Bronchial epithelial cell (primary cell): ENCODE measurements at places on chromosomes 13 and 19. TPM values are rescaled to one million over a fixed set of nuclear protein-coding genes. Genes with fewer than 3 reads are reported as not detected.

DNA sequence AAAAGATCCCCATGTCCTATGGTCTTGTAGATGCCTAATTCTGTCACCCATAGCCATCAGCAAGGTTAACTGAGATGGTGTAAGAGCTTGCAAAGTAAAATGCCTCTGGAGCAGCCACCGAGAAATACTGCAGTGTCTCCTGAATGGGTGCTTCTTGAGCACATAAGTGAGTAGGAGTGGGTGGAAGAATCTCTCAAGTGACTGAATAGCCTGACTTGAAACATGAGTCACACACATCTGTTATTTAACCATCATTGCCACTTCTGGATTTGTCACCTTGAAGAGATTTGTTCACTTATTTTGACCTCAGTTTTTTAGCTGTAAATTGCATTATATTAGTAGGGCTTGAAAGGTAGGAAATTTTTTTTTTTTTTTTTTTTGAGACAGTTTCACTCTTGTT lies 2.3 kb downstream of the ZNF714 start:
- DNase-seq = peak; percentile 59

- no peak for DNase-seq
These were observed 42.8 kb upstream of the NDUFS7 start for GRCh38 chr19:1340681-1341469.

DNA sequence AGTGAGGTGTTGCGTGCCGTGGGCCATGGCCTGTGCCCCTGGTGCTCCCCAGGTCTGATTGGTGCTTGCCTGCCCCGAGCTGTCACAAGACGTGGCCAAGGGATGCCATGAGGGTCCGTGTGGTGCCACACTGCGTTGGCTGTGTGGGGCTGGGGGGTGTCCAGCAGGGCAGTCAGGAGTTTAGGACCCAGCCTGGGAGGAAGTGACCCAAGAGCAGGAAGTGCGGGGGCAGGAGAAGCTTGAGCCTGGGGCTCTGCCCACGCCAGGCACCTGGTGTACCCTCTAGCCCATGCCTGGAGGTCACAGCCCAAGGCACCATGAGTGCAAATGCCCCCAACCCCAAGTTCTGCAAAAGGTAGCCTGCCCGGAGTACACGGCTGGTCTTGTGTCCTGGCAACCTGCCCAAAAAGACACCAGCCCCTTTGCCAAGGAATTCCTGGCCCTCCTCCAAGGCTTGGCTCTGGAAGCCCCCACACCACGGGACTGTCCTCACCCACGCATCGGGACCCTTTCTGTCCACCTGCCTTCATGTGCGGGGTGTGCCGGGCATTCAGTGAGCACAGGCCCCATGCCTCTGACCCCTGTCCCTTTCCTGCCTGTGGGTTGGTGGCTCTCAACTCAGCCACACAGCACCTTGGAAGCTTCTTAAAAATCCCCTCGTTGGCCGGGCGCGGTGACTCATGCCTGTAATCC lies 24.9 kb downstream of the MPND start:
- DNase-seq = peak; percentile 22

GRCh38 chr19:46515879-46516350 lies 20.2 kb upstream of the PNMA8B start:
- DNase-seq = peak; percentile 38

Gene MEF2B
- total RNA-seq = under 0.01 and 0.26 TPM in 2 replicates

DNA sequence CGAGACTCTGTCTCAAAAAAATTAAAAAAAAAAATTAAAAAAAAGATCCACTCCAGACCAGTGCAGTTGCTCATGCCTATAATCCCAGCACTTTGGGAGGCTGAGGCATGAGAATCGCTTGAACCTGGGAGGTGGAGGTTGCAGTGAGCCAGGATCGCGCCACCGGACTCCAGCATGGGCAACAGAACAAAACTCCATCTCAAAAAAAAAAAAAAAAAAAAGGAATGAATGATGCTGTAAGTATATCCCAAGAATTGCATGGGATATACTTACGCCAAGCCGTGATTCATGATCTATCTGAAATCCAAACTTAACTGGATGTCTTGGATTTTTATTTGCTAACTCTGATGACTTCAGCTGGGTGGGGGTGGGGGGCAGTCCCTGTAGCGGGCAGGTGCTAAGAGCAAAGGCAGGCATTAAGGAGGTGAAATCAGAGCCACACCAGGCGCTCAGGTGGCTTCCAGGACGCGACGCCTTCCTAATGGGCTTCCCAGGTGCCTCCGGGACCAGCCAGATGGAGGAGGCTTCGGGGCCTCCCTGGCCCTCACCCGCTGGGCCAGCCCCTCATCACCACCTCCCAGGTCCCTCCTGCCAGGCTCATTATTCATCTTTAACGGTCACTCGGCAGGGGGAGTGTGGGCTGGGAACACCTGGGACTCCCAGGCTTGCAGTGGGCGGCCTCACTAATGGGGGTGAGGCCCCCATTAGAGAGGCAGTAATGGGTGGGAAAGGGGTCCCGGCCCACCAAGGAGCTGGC lies 11.4 kb upstream of the FUT5 start:
- DNase-seq = no peak

Gene CASP14
- total RNA-seq = not detected in 2 replicates

DNA sequence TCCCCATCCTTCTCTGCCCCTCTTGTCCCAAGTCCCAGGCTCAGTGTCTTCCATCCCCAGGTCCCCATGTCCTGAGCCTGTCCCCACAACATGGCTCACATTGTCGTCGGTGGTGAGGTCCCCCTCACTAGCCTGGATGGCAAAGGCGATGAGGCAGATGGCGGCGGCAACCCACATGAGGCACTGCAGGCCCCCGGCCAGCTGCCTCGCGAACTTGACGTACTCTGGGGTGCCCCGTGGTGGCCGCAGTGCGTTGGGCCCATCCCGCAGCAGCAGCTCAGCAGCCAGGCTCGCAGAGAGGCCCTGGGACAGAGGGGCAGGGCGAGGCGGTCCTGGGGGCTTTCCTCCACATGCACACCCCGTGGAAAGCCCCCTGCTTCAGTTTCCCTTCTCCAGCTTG lies 1.1 kb downstream of the ATP4A start:
- DNase-seq = no peak

Gene ZNF625
- total RNA-seq = 5.0 and 8.7 TPM in 2 replicates

Gene PCCA
- total RNA-seq = 23.9 and 27.1 TPM in 2 replicates

Gene LMTK3
- total RNA-seq = 1.3 and 1.8 TPM in 2 replicates

GRCh38 chr13:109844396-109844795 lies 58.0 kb upstream of the IRS2 start:
- peak; percentile 77 for DNase-seq

Gene MTUS2
- total RNA-seq = not detected in 2 replicates

Gene CGB2
- not detected in 2 replicates for total RNA-seq

- DNase-seq = no peak
These were observed 480.9 kb downstream of the GPC5 start for GRCh38 chr13:91879360-91879759.

DNA sequence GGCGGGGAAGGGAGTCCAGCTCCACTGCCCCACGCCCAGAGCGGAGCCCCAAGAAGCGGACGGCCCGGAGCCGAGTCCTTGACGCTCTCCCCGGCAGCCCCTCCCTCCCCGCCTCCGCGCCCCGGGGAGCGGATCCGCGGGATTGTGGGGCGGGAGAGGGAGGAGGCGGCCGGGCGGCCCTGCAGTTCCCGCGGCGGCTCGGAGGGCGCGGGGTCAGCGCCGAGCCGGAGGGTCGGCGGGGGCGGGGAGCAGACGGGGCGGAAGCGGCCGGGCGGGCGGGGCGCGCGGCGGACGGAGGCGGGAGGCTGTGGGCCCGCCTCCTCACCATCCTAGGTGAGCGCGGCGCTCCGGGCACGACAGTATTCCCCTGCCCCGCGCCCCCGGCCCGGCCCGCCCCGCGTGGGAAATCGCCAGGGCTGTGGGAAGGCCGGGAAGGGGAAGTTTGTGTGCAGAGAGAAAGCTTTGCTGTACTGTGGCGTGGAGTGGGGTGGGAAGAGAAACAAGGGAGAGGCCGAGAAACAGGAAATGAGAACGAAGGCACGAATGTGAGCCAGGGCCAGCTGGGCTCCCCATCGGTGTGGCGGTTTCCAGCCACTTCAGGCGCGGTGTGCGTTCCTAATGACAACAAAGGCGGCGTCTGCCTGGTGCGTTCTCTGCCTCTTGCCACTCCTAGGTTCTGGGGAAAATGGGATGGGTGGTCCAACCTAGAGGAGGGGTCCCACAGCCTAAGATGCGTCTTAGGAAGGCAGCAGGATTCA lies 1.3 kb upstream of the KLF12 start:
- peak; percentile 46 for DNase-seq

GRCh38 chr19:50341091-50341564 lies 12.0 kb upstream of the KCNC3 start:
- DNase-seq = no peak

DNA sequence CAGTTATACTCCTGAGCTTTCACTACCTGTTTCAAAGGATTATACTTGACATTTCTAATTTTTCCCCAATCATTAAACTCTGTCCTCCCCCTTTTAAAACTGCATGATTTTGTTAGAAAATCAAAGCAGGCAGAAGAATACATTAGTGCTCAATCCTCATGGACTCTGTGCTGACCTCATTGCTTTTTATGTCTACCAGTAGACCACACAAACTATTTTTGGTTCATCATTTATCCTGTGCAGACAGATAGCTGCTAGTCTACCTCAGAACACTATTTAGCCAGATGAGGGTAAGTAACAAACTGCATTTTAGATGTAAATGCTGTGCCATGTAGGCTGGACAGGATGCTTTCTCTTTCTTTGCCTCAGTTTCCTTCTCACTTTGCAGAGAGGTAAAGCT lies 235.9 kb downstream of the DCT start:
- DNase-seq = no peak

Gene NOP53
- total RNA-seq = 112 and 121 TPM in 2 replicates

- no peak for DNase-seq
These were observed 947.9 kb downstream of the PCDH17 start for GRCh38 chr13:58579468-58579867.

DNA sequence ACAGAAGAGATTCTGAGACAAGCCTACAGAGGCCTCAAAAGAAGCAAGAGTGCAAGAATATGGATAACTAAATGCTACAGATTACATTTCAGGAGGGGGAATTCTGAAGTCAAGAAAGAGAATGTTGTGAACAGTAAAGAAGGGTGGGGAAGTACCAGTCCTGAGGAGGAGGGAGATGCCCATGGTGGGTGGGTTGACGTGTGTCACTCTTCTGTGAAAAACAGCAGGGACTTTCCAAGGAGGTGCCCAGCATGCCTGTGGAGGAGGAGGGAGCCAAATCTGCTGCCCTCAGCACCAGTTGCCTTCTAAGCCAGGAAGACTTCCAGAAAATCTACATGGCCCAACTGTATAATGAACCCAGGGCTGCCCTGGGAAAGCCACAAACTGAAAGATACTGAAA lies 87.7 kb downstream of the SGCG start:
- no peak for DNase-seq

Gene FFAR3
- total RNA-seq = not detected in 2 replicates

Gene UPK1A
- 0.38 TPM in 1 of 2 replicates, not detected in the other for total RNA-seq

Gene LAIR1
- not detected in 2 replicates for total RNA-seq

DNA sequence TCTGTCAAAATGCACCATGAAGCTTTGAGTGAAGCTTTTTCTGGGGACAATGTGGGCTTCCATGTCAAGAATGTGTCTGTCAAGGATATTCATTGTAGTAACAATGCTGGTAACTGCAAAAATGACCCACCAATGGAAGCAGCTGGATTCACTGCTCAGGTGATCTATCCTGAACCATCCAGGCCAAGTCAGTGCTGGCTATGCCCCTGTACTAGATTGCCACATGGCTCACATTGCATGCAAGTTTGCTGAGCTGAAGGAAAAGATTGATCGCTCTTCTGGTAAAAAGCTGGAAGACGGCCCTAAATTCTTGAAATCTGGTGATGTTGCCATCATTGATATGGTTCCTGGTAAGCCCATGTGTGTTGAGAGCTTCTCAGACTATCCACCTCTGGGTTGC lies 12.7 kb downstream of the GPR42 start:
- no peak for DNase-seq

- peak; percentile 41 for DNase-seq
These were observed 4.6 kb upstream of the PNMA8A start for GRCh38 chr19:46475986-46476385.

Gene CTU1
- 7.3 and 7.6 TPM in 2 replicates for total RNA-seq

DNA sequence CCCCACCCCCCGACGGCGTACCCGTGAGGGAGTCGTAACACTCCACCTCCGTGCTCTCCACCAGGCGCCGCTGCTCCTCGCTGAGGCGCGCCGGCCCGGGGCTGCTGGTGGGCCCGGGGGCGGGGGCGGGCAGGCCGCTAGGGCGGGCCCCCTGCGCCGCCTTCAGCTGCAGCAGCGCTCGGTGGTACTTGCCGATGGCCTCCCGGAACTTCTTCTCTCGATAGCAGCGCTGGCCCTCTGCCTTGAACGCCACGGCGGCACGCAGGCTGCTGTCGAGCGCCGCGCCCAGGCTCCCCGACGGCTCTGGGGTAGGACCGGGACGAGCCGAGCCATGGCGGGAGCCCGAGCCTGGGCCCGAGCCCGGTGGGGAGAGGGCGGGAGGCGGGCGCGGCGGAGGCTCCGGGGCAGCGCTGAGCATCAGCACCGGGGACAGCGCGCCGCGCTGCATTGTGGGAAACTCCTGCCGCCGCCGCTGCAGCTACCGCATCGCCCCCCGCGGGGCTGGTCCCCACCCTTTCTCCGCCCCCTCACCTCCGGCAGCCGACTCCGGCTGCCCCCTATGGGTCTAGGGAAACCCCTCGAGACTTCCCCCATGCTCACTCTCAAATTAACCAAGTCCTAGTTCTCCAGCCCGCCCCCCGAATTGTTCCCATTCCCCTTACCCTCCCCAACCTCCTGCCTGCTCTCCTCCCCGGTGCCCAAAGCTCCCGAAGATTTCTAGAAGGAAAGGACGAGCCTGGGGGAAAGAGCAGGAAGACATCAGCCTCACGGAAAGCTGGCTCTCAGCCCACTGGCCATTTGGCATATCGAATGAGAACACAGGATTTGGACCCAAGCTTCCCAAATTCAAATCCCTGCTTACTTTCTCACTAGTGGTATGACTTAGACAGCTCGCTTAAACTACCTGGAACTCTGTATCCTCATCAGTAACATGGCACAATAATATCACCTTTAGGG lies at the start of gene TTC9B:
Gene TTC9B, minus strand, starts transcription at position 451 of the 957 bp plus-strand sequence. Its CDS starts 3 bp downstream, at position 448.
- no peak for DNase-seq

GRCh38 chr13:78383071-78383484 lies 220.3 kb downstream of the POU4F1 start:
- DNase-seq = no peak

Gene RINL
- total RNA-seq = 8.7 and 12.3 TPM in 2 replicates

DNA sequence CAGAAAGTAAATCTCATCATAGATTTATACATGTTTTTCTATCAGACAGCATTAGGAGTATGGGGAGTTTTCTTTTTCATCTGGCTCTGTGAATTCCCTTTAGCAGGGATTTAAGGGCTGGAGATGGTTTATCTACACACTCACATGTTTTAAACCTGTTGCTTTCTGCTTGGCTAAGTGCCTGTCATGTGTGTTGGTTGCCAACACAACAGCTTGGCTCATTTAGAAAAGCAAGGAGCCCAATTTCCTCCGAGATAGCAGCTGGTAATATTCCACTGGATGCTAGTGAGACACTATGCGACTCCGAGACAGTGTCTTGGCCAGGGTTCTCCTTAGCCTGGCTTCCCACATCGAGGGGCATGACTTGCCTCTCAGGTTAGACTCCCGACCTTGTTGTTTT lies 83.3 kb downstream of the KLF5 start:
- no peak for DNase-seq

DNA sequence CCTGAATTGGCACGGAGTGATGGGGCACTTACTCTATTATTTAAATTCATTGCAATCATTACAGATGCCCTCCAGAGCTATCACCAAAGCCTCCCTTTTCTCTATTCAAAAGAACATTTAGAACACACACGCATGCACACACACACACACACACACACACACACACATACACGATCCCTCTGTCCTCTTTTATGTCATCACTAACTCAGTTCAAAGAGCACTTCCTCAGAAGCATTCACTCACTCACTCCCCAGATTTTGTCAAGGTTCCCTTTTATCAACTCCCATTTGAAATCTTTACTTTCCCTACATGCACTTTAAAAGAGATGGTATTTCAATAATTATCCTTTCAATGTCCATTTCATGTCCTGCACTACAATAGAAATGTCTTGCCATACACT lies 22.4 kb upstream of the IGFL4 start:
- DNase-seq = no peak

GRCh38 chr19:13693889-13694288 lies 70.4 kb upstream of the MRI1 start:
- DNase-seq = no peak
